Stimulated activated naive CD8-positive, alpha-beta T cell treated with anti-CD3 and anti-CD28 coated beads, Interleukin-15, amount 100 ng/mL, for 72 hours (primary cell): ENCODE measurements at places on chromosomes 7 and 10.

DNA sequence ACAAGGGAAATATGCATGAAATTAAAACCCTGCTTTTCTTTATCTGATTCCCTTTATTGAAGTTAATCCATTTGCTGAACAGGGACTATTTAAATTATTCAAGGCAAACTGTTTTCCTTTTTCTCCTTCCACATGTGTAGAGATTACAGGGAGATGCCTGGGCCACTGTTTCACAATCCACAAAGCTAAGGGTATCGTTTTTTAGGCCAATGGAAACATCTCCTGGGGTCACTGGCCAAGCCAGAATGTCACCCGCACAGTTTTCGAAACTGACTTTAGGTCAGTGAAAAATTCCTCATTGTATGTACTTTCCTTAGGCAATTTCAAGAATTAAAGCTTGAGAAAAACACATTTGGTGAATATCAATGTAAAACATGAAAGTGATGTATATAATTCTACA is 259.2 kb upstream of the BMPER start:
- DNase-seq, result no peak

DNA sequence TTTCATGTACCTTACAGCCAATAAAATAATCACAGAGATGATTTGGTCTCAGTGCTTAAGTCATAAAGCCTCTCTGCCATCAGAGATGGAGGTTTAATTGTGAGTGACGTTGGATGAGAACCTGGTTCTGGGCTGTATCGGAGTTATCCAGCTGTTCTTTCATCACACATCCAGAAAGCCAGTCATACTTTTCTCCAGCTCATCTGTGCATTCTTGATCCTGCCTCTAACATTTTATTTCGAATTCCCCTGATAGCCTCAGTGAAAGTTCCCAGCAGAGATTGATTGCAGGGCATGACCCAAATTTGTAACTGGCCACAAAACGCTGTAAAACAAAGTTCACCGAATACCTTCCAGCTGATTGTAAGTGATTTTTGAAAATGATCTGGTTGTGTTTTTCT is 212.6 kb upstream of the HABP2 start:
- no peak for DNase-seq

DNA sequence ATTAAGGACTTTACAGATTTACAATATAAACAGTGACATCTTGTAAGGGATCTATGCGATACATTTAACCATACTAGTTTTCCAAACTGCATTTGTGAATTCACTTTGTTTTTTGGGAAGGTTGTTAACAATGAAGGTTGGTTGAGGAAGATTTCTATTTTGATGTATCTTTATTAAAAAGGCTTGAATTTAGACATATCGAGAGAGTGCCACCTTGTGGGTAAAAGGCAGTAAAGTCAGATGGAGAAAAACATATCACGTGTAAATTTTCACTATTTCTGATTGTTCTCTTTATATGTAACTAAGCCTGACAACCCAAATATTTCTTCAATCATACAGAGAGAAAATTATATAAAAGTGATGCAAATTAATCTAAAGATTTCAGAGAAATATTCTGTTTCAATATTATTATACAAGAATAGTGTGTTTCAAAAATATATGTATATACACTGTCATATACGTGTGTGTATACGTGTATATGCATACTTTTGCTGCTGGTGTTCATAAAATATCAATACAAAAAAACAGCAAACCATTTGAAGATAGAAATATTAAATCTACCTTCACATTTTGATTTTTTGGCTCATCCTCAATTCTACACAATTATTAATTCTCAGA is 988.6 kb downstream of the SORCS1 start:
- DNase-seq, result no peak

GRCh38 chr10:636769-637168 is 52.7 kb downstream of the DIP2C start:
- no peak for DNase-seq

DNA sequence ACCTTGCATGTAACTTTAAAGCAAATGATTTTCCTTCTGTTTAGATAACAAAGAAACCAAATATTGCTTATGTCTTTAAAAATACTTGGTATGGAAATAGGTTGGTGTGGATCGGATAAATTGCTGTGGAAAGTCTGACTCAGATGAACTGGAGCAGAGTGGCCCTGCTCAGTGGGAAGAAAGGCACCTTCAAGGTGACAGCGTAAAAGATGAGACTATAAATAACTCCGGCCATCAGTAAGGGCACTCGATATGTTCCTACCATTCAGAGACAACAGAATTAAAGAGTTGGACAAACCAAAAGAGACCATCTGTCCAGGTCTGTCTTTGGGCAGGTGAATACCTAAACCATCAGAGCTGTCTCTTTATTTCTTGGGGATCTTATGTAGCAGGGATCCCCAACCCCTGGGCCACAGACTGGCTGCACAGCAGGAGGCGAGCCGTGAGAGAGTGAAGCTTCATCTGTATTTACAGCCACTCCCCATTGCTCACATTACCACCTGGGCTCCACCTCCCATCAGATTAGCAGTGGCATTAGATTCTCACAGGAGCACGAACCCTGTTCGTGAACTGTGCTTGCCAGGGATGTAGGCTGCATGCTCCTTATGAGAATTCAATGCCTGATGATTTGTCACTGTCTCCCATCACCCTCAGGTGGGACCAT is 357.1 kb downstream of the PRPF18 start:
- DNase-seq, result no peak

GRCh38 chr7:140369294-140369693 is 29.0 kb downstream of the SLC37A3 start:
- DNase-seq, result no peak

- DNase-seq, result peak; percentile 4
Measured at GRCh38 chr7:19051767-19052375, 65.6 kb downstream of the TWIST1 start.
